CD4-positive, alpha-beta T cell treated with Interleukin-17A for 4 hours (primary cell): ENCODE measurements at places on chromosomes 7 and 10.

GRCh38 chr7:20304366-20304765 lies 26.3 kb upstream of the ITGB8 start:
- DNase-seq, result no peak

DNA sequence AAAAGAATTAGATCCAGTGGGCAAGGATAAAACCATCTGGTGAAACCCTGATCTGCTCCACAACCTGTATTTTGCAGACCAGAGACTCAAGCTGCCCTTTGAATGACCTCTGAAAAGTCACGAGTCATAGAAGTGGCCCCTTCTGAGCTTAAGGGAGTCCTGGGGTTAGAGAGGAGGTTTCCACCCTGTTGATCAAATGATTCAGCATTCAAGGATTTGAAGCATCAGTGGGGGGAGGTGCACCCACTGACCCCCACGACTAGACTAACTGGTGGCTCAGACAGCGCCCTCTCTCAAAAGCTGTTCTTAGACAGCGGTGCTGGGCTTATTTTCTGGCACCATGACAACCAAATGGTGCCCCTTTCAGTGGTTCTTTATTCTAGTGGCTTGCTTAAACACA lies 44.3 kb downstream of the PLCE1 start:
- no peak for DNase-seq

- DNase-seq, result peak; percentile 57
Observed at GRCh38 chr10:89414879-89415821, 782 bp downstream of the IFIT5 start.

DNA sequence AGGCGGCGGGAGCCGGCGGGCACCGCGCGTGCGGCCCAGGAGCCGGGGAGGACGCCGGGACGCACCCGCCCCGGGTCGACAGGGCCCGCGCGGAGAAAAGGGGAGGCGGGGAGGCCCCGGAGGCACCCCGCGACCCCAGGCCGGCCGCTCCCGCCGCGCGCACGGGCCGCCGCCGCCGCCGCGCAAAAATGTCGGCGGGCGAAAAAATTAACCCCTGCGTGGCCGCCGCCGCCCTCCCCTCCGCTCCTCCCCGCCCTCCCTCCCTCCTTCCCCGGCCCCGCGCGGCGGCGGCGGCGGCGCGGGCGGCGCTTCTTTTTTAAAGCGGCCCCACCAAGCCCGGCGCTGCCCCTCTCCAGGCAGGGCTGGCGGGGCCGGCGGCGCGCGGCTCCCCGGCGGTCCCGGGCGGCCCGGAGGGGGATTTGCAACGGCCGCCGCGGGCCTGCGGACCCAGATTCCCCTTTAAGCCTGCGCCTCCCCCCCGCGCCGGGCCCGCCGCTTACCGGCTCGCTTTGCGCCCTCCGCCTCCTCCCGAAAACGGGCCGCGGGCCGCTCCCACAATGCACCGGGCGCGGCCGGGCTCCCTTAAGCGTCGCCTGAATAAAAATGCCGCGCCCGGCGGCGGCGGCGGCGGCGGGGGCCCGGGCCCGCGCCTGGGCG lies 465 bp downstream of the SEPHS1 start:
- DNase-seq, result peak; percentile 85

DNA sequence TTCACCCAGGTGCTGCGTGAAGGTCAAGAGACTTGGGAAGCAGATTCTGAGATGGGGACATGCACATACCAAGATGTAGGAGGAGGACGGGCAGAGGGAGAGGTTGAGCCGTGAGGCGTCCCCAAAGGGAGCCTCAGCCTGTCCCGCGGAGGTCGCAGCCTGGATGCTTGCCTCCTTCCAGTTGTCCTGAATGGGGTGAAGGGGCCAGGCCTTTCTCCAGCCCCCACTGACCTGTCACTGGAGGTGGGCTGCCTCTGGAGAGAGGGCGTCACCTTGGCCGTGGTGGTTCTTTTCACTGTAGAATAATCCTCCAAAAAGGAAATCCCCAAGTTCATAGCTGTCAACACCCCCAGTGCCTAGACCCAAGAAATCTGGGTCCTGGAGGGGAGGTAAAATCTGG lies 283.0 kb upstream of the VSTM2A start:
- DNase-seq, result no peak

DNA sequence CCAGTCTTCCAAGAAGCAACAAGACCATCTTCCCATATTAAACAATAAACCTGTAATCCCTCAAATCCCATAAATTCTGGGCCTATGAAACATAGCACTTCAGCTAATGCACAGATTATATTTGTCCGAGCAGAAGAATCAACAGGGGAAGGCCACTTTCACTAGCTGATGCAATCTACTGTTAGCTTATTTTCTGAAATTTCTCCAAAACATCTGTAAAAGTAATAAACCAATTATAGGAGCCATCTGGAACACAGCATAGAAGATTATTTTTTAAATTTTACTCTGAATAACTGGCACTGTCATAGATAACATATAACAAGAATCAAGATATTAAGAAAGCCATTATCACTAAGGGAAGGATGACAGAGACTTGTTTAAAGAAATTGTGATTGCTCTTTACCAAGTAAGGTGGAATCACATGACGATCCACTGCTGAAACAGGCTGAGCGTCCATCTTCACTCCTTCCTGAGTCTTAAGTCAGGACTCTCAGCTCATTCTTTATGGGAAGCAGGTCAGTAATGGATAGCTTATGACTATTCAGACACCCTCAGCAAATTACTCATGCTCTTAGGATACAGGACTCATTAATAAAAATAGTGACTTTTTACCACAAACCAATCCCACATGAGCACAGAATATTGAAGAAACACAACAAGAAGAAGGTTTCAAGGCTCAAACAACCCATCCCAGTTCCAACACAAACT lies 719.5 kb downstream of the XPNPEP1 start:
- DNase-seq, result no peak
